Activated CD4-positive, alpha-beta memory T cell treated with anti-CD3 and anti-CD28 coated beads, Interleukin-2, amount 10 ng/mL, durations not matched to agents 7 days and 5 days (primary cell): ENCODE measurements at places on chromosomes 1 and 21. TPM values are rescaled to one million over a fixed set of nuclear protein-coding genes. Genes with fewer than 3 reads are reported as not detected.

OR2T33 gene
- not detected for total RNA-seq

SLAMF1 gene
- 106 TPM for total RNA-seq

GGPS1 gene
- total RNA-seq = 28.2 TPM

TIE1 gene
- 0.45 TPM for total RNA-seq

PWP2 gene
- 18.6 TPM for total RNA-seq

LTN1 gene
- total RNA-seq = 25.8 TPM

DNA sequence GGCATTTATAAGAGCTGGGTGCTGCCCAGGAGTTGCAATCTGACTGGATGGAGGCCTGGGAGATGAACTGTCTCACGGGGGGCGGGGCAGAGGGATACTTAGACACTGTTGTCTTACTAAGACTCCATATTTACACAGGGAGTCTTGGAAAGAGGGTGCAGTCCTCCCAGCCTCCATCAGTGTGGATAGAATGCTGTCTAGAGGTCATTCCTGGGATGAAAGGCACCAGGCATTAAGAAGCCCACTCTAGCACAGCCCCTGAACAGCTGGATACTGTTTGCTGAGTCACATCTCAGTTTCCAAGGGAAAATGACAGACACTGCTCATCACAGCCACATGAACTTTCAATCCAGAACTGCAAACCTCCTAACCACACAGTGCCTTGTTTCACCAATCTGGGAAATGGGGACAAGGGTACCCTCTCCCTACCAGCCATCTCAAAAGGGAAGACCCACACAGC lies 43.3 kb downstream of the SSBP3 start:
- no peak for DNase-seq

- no peak for DNase-seq
These were observed 1.2 kb downstream of the MTF2 start for GRCh38 chr1:93080179-93080823.

DNA sequence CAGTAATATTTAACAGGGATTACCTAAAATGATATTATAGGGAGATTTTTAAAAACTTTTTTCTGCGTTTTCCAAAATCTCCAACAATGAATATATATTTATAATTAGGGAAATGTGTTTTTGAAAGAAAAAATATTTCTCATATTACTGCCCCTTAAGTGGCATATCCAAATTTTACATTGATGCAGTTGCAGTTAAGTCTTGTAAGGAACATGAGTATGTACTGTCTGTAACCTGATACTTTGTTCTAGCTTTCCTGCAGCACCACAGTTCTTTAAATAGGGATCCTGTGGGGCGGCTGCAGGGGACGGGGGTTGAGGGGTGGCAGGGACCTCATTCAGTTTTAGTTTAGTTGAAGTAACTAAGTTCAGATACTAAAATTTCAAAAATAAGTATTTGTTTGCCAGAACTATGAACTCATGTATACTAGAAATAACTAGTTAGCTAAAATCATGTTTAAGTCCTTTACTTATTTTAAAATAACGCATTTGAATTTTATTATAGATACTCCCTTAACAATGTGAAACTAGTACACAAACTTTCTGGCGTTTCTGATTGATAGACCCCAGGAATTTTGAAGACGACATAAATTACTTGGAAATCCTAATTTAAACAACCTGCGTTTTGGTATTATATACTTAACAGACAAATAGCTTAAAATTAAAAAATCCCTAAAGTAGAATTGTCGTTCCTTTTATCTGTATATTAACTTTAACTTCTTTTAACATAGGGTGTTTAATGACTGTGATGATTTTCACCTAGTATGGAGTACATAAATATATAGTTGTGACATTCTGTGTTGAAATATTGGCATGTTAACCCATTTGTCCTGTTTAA lies 639 bp upstream of the DNAJB4 start:
- DNase-seq = peak; percentile 57

DNA sequence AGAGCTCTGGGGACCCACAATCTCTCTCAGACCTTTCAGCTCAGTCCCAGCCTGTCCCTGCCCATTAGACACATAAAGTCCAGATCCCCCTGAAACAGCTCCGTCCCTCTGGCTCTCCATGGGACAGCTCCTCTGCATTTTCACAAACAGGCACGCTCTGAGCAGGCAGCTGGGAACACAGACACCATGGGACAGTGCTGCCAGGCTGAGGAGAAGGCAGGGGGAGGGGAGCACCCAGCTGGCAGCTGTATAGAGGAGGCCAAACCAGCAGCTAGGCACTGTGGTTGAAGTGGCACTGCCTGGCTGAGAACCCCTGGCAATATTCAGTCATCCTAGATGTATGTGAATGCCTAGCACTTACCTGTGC lies 2.0 kb downstream of the TMEM63A start:
- no peak for DNase-seq

DNA sequence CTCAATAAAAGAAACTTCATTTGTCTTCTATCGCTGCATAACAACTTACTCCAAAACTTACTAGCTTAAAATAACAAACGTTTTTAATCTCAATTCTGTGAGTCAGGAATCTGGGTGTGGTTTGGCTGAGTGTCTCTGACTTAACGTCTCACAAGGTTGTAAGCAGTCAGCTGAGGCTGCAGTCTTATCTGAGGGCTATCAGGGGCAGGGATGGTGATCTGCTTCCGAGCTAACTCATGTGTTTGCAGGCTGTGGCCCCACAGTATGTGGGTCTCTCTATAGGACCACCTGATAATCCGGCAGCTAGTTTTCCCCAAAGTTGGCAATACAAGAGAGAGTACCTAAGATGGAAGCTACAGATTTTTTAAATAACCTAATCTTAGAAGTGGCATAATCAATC lies 234.2 kb upstream of the FGGY start:
- no peak for DNase-seq

DNA sequence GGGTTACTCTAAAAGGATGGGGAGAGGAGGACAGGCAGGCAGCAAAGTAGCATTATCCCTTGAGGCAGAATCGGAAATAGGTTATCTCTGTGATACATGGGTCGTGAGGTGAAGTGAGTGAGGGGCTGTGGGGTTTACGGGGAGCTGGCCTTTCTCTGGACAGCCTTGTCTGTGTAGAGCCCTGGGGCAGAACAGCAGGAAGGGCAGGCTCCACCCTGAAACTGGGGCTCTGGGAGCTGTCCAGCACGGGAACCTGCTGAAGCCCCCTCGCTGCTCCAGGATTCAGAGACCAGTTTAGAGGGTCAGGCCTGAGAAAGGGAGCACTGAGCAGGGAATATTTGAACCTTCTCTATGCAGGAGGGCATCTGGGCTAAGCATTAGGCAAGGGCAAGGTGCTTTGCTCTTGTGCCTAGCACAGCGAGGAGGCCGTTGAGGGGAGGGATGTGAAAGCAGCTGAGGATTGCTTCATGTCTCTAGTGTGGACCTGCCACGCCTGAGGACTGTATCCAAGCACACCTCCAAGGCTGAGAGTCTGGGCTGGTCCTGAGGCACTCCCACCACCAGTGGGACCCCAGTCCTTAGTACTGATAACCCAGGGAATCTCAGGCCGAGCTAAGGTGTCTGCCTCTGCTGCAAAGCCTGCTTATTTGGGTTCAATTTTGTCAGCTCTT lies 55.8 kb downstream of the NAV1 start:
- DNase-seq = no peak

GRCh38 chr1:235874261-235874660 lies 7.6 kb upstream of the LYST start:
- no peak for DNase-seq

GRCh38 chr1:186208405-186209129 lies 166.5 kb downstream of the TPR start:
- DNase-seq = no peak

DNA sequence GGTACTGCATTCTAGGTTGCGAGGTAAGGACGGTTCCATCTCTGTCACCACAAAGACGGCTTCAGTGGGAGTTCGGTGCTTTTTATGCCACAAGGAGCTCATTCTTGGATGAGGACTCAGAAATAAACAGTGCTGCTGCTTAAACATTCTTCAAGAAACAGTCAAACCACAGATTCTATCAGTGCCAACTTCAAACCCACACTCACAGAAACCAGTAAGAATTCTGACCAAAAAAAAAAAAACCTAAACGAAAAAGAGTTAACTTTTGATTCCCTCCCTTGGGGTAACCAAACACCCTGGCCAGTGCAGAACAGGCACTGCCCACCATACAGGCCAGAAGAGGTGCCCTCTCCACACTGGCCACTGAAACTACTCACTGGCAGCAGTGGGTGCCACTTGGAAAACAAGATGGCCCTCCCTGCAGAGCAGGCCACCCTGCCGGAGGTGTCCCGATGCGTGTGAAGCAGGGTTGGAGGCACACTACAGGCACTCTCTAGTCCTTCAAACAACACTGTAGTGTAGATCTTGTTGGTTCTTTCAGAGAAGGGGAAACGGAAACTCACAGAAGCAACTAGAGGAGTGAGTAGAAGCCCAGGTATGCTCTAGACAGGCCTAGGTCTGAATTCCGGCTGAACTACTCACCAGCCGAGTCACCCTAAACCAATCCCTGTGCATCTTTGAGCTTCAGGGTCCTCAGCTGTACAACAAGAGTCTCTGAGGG lies 87.3 kb upstream of the TLR5 start:
- peak; percentile 32 for DNase-seq
